ENCODE measurements at places on chromosomes 7 and 10. TPM values are rescaled to one million over a fixed set of nuclear protein-coding genes. Genes with fewer than 3 reads are reported as not detected.

DNA sequence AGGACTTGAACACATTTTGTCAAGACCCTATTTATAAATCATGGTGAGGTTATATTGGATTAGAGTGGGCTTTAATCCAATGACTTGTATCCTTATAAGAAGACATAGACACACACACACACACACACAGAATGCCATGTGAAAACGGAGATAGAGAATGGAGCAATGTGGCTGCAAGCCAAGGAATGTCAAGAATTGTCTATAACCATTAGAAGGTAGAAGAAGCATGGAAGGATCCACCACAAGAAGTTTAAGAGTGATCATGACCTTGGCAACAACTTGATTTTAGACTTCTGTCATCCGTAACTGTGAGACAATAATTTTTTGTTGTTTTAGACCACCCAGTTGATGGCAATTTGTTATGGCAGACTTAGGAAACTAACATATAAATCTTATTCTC is 514.2 kb downstream of the TFEC start:
- DNase-seq = no peak

DNA sequence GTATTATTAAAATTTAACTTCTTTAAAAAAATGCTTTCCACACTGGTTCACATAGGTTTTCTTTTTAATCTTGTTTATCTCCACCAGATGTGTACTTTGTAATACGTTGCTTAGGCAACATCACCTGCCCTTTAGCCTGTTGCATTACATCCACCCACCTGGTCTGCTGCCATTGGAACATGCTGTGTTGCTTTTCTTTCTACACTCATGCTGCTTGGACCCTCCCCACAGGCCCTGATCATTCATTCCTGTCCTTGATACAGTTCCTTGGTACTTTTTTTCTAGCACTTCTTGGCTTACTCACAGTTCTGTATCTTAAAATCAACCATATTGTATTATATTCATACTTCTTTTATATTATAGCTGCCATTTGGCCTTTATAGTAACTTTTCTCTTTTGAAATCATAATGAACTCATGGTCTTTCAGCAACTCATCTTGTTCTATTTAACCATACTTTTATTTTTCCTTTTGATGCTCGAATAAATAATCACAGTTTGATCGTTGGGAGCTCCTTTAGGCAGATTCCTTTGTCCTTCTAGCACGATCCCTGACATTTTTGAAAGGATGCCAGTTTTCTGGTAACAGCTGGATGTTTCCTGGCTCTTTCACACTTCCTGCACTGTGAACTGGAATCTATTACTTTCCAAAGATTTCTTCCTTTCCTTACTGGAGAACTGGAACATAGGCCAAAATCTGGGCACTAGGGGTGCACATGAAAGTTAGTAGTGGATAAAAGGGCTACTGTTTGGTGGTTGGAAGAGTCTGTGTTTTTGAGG is 125.1 kb downstream of the CDK14 start:
- DNase-seq = peak; percentile 62

DNA sequence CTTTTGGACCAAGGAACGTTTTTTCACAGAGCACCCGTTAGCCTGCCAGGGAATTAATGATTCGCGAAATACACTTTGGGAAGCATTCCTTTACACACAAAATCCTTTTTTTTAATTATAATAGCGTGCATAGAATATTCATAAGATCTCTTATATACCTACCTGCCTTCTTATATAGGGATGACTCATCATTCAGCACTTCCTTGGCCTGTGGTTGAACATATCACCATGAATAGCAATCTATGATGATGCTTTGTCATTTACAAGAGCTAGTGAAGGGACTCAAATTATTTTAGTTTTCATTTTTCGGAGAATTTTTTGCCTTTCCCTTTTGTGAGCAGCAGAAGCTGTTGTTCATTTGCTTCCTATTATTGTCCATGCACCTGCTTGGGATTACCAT is 97.0 kb downstream of the CDH23 start:
- DNase-seq = no peak

GRCh38 chr10:61486738-61487396 is 33.7 kb upstream of the TMEM26 start:
- DNase-seq = peak; percentile 6

- DNase-seq = no peak
Observed at GRCh38 chr10:62426600-62426999, 52.4 kb downstream of the ZNF365 start.

DNA sequence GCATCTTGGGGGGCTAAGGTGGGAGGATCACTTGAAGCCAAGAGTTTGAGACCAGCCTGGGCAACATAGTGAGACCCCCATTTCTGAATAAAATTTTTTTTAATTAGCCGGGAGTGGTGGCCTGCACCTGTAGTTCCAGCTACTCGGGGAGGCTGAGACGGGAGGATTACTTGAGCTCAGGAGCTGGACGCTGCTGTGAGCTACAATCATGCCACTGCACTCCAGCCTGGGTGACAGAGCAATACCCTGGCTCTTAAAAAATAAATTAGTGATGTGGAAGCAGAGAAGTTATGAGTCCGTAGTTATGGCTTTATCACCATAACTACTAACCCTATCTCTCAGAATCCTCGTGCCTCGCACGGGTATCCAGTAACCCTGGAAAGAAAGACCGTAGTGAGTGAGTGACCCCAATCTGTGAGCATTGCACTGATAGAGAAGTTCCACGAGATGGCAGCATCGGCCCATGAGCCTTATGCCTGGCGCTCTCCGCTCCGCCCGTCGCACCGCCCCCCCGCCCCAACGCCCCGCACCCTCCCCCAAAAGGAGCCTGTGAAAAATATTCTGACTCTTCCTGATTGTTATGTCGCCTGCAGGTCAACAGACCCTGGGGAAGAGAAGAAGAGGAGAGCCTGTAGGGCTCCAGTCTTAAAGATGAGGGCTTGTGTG is 4.9 kb upstream of the SLC29A3 start:
- DNase-seq = peak; percentile 68

DNA sequence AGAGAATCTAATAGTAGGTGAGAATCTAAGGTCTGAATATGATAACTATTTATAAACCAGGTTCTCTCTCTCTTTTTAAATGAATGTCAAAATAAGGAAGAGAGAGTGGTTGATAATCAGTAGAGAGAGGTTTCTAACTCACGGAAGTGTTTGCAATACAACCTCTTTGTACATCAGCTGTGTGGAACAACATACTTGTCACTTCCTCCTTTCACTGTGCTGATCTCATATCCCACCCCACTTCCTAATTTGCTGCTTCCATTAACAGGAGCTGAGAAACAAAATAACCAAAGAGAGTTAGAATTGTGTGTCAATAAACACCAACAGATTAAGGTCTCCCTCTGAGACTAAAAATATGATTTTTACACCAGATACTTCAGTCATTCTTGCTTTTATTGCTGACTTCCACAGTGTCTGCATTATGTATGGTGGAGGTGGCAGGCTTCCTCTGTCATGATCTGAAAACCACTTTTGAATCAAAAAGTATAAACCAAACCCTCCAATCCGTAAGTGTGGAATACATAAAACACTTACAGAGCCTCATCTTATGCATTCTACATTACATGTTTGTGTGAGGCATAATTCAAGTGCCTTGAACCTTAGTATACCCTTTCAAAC is 25.0 kb downstream of the CACUL1 start:
- DNase-seq = peak; percentile 83

- DNase-seq = no peak
Observed at GRCh38 chr7:71384094-71384493, 252.2 kb downstream of the GALNT17 start.

GRCh38 chr7:93188870-93189634 is 37.2 kb downstream of the HEPACAM2 start:
- DNase-seq = no peak

DNA sequence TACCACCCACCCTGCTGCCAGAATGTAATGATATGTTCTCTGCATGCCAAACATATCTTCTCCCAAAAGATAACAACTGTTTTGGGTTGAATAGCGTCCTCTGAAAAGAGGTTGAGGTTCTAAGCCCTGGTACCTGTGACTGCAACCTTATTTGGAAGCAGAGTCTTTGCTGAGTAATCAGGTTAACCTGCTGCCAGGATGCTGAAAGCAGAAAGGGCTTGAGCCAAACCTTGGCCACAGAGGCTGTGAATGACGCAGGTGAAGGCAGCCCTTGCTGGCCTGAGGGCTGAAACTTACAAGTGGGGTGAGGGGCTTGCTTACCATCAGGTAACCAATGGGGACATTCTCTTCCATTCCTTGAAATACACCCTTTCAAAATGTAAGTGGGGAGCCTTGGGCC is 151.8 kb upstream of the RHEB start:
- DNase-seq = no peak

- no peak for DNase-seq
Observed at GRCh38 chr7:47827351-47827756, 120.9 kb downstream of the PKD1L1 start.

DNA sequence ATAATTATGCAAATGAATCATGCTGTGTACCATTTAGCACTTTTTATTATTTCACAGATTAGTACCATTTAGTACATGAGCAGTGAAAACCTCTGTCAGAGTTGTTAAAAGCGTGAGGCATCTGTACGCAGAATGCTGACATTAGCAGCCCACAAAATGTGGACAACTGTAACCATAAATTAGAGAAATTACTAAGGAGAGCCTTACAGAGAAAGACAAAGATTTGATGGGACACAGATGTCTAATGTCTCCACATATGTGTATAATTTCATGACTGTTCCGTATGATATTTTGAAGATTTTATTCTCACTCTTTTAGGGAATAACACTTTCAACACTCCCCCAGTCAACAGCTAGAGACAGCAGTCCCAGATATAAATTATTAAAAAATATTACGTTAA is 414.0 kb upstream of the ANKRD30A start:
- no peak for DNase-seq

Gene CFAP70
- 0.34 TPM for total RNA-seq

Gene MYL10
- not detected for total RNA-seq

Gene LEP
- not detected for total RNA-seq
